ENCODE measurements at places on chromosomes 7 and 10.

DNA sequence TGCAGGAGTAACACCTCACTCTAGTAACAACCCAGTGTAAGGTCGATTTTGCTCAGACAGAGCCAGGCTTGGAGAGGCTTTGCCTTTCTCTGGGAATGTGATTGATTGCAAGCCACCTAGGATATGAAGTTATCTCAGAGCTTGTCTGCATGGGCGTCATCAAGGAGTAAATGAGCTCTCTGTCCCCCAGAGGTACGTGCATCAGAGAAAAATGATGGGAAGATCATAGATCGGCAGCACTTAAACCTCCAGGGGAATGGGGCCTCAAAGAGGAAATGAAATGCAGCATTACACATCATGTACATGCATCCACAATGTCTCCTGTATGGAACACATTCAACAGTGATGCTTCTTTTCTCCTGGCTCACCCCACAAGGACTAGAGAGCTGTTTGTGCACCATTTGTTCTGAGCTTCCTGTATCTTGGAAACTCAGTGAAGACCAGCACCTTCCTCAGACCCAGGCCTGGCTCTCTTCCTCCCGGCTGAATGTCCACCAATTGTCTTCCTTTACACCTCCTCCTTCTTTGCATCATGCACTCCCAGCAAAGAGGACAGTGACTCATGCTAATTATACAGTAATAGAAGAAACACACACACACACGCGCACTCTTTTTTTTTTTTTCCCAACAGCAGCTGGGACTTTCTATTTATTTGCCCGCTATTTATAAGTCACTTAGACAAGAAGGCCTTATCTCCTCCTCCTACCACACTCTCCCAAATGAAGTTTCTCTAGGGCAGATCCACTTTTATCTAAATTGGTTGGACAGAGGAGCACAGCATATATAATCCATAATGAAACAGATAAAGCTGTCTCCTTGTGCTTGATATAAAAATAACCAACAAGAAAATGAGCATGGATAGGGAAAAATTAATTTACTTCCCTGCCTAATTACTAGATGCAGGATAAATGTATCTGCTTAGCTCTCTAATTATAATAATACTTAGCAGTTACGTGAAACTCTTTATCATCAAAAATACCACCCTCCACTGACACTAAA is 990.7 kb downstream of the CCSER2 start:
- DNase-seq = peak; percentile 65

DNA sequence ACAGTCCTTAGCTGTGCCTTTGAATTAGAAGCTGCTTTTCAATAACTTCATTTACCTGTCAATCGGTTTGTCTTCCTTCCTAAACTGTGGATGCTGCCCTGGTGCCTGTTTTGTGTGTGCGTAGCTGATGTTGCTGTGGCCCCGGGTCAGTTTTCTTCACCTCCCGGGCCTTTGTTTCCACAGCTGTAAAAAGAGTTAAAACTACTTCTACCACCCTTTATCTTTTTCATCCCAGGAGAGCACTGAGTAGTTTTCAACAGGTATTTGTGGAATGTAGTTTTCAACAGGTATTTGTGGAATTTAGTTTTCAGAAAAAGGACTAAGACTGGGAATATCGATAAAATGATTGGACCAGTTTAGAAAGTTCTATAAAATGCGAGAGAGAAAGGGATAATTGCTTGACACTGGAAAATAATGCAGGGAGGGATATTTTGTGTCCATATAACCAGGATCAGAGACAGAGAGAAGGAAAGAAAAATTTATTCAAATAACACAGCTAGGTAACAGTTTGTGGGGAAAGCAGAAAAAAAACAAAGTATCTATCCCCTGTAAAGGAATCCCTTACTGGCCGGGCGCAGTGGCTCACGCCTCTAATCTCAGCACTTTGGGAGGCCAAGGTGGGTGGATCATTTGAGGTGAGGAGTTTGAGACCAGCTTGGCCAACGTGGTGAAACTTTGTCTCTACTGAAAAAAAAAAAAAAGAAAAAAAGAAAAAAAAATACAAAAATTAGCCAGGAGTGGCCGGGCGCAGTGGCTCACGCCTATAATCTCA is 15.9 kb upstream of the IGF2BP3 start:
- DNase-seq = no peak

GRCh38 chr10:46319389-46319788 is 32.6 kb downstream of the ANTXRL start:
- DNase-seq = no peak

DNA sequence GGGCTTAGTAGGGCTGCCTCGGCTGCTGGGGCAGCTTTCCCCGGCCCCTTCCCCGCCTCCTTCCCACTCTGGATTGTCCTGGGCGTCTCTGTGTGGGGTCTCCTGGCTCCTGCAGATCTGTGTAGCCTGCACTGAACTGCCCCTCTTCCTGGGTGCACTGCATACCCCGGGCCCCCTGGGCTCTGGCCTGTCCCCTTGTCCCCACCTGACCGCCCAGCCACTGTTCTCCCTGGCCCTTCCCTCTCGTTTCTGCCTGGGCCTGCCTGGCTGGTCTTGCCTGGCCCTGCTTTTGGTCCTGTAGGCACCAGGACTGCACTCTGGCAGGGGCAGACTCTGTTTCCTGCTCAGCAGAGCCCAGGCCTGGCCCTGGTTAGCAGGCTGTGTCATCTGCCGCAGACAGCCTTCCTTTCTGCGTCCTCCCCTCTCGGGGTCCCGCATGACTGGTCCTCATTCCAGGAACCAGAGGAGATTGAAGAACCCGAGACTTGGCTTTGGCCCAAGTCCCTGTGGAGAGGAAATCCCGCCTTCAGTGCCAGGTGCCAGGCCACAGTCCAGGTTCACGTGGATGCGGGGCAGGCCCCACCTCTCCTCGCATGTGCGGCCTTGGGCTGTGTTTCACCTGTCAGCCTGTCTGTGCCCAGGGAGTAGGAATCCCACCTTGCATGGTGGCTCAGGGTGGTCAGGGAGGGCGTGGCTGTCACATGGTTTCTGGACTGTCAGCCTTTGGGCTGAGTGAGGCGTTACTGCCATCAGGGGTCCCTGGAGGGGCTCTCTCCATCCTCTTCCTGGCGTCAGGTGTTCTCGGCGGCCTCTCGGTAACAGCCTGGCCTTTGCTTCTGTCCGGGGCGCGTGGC is 9.2 kb downstream of the INPP5A start:
- DNase-seq = no peak

GRCh38 chr7:25054819-25055519 is 70.1 kb downstream of the CYCS start:
- peak; percentile 48 for DNase-seq

- DNase-seq = no peak
Observed at GRCh38 chr7:71991586-71991985, 420.6 kb downstream of the CALN1 start.

DNA sequence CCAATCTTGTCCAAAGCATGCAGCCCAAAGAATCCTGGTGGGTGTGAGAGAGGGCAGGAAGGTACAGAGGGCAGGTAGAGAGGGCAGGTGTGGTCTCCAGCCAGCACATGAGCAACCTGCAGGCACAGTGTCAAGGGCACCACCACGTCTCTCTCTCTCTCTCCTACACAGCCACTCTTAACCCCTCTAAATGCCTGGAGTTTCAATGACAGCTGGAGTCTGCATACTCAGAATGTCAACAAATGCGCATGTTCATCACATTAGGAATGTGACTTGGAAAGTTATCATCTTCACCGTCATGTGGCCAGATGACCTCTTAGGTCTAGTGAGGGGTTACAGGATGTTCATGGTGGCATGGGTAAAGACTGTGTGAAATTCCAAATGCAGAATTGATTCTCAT is 456.8 kb downstream of the SORCS1 start:
- no peak for DNase-seq

DNA sequence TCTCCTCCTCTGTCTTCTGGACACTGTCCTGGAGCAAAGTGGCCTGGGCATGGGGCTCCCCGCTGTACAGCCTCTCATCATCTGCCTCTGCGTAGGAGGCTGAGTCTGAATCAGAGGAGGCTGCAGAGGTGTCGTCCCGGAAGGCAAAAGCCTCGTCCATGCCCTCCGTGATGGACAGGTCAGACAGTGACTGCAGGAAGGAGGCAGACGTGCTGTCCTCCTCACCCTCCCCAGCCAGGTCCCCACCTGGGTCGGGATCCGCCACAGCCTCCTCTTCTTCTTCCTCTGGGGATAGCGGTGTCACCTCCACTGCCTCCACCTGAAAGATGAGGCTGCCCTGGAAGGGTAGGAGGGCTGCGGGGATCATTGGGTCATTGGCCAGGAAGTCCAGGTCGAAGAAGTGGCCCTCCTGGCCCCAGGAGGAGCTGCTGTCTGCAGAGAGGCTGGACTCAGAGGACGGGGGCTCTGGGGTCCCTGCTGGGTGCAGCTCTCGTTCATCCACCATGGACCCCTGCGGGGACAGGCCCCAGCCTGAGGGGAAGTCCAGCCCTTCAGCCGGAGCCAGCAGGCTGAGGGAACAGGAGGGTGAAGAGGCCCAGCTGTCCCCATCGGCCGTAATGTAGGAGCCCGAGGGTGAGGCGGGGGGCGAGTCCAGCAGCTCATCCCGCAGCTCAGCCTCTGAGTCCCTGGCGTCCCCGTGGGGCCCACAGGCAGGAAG is 3.7 kb downstream of the NACAD start:
- DNase-seq = no peak

DNA sequence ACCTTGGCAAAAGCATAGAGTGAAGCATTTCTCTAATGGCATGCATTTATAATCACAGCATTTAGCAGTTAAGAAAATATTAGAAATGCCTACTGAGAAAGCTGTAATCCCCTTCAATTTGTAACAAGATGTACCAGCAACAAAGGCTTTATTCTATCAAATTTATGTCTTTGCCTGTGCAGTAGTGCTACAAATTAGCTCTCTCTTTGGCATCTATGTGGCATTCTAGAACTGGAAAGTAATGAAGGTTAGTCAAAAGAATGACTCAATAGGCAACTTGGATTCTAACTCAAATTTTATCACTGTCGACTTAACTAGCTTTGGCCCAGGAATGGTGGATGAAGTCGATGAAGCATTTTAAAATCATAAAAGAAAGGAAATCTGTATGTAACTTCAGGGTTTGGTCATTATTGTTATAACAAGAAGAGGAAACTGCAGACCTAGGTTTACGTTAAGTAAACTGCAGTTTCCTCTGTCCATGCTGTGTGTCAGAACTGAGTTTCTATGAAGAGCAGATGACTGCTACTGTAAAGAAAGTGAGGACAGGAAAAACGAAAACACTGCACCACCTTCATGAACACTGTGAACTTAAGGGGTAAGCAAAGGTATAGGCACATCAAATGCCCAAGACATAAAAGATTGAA is 140.0 kb downstream of the RAPGEF5 start:
- no peak for DNase-seq

DNA sequence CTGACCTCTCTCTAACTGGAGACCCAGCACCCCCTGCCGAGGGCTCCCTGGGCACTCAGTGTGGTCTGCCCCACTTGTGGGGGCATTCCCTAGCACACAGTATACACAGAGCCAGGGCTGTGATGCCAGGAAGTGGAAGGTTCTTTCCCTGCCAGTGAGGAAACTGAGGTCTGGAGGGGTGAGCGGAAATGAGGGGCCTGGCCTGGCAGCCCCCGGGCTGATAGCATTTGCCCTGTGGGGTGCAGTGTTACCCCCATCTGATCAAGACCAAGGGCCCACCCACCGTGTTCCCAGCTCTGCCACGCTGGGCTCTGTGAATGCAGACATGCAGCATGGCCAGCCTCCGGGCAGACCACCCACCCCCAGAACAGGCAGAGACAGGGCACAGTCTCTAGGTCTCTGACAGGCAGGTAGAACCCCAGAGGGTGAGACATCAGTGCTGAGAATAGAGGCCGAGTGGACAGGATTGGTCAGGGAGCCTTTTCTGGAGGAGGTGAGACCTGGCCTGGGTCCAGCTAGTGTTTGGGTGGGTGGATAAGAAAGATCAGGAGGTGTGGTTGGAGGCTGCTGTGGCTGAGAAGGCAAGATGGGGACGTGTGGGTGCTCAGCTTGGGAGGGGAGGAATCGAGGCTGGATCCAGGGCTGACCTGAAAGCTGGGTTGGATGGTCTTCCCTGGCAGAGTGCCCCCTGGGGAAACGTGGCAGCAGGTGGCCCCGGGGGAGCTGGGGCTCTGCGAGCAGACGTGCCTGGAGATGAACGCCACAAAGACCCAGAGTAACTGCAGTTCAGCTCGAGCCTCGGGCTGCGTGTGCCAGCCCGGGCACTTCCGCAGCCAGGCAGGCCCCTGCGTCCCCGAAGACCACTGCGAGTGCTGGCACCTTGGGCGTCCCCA is 10.8 kb upstream of the ZNF862 start:
- DNase-seq = no peak

- DNase-seq = no peak
Observed at GRCh38 chr7:159158125-159158887, 13.6 kb upstream of the VIPR2 start.

DNA sequence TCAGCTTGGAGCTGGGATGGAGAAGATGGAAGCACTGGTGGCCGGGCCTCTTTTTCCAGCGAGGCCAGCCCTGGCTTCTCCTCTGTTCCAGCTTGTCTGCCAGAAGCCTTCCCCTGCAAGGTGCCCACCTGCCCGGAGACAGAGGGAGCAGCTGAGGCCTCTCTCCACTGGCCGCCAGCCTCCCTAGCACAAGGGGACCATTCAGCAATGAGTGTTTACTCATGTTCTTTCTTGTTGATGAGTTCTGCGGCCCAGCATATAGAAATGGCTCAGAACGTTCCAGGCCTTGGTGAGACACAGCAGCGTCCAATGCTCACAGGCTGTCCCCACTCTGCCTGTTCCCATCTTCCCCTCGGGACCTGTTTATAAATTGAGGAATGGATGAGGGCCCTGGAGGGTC is 47.3 kb downstream of the CHST3 start:
- no peak for DNase-seq

DNA sequence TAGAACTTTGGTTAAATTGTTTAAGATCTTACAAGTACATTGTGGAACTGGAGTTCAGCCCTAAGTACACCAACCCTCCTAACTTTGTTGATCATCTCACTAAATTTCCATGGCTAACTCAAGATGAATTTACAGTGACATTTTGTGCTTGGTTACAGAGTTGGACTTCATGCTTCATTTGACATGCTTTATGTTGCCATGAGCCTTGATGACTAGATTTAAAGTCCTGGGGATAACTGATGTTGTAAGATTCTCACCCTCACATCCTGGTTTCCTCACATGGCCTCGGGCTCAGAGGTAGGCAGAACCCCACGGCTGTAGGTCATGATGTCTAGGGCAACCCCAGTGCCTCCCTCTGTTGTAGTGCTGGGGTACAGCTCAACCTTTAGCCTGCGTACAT is 397.2 kb upstream of the IGFBP3 start:
- no peak for DNase-seq

- no peak for DNase-seq
Observed at GRCh38 chr10:11894381-11895107, 71.4 kb downstream of the PROSER2 start.

GRCh38 chr10:42836771-42837468 is 54.3 kb downstream of the BMS1 start:
- DNase-seq = peak; percentile 24

DNA sequence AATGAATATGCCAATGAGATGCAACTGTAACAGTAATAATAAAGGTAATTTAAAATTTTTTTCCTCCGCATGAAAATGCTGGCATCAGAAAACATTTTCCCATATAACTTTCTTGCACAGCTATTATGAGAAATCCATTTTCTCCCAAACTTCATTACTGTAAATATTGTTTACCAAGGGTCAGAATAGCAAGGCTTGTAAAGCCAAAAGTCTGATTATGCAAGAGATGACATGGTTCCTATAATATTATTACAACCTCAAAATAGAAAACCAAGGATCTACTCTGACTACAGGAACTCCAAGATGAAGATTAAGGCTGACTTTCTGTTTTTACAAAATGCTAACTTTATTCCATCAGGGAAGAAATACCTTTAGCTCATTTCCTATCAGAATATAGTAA is 162.7 kb upstream of the CDK1 start:
- no peak for DNase-seq

Measured in bronchial epithelial cell (primary cell).